ENCODE measurements at places on chromosomes 12 and 14.

DNA sequence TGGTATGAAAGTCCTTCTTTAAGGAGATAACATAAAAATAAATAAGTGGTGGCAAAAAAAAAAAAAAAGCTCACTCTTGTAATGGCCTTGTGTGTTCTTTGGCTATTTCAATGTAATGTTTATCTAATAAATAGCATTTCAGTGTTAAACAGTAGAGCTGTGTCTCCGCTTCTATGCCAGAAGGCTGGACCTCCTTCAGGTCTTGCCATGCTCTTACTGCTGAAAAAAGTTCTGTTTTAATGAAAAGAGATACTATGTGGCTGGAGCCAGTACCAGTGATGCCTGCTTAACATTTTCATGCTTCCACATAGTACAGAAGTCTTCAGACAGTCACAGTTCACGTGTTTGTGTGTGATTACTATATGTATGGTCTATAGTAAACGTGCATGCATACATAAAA is 74.1 kb upstream of the PRICKLE1 start:
- DNase-seq = no peak

- DNase-seq = no peak
Observed at GRCh38 chr12:57229046-57229633, 371 bp upstream of the SHMT2 start.

GRCh38 chr12:75554556-75554880 is 43.1 kb upstream of the KRR1 start:
- no peak for DNase-seq

DNA sequence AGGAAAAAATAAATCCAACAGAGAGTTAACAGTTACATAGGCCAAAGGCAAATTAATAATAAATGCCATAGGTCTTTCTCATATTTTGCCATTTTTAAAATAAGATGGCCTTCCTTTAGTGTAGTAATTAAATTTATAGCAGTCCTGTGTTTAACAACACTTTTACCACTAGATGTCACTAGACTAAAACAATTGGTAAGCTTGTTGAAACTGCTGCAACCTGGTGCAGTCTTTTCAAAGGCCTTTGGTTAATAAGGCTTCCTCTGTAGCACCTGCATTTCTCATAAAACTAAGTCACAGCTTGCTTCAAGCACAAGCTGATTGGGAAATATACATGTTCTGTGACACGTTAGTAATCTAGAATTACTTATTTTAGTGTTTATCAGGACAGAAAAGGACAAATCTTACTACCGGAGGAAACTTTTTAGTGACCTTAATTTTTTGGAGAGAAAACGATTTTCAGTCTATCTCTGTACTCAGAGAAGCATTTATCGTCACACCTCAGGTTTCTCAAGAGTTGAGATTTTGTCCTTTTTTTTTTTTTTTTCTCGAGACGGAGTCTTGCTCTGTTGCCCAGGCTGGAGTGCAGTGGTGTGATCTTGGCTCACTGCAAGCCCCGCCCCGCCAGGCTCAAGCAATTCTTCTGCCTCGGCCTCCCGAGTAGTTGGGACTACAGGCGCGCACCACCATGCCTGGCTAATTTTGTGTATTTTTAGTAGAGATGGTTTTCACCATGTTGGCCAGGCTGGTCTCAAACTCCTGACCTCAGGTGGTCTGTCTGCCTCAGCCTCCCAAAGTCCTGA is 20.0 kb downstream of the BORCS5 start:
- DNase-seq = peak; percentile 82
